ENCODE measurements at places on chromosomes 2 and 18. TPM values are rescaled to one million over a fixed set of nuclear protein-coding genes. Genes with fewer than 3 reads are reported as not detected.

Gene ALPP
- total RNA-seq: not detected

Gene ALS2
- total RNA-seq: 45.1 TPM

Gene ITPRID2
- total RNA-seq: 37.8 TPM

Gene OR6B2
- not detected for total RNA-seq

DNA sequence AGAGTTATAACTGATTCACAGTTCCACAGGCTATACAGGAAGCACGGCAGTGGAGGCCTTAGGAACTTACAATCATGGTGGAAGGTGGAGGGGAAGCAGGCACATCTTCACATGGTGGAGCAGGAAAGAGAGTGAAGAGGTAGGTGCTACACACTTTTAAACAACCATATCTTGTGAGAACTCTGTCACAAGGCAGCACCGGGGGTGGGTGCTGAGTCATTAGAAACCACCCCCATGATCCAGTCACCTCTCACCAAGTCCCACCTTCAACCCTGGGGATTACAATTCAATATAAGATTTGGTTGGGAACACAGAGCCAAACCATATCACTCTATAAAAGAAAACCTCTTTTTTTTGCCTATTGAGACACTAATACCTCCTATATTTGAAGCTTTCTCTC, 1108.5 kb upstream of the CDH2 start:
- H3K4me3 ChIP-seq: no peak overlapping the region
- no peaks in the 10 kb centered on the region for H3K27me3 ChIP-seq
- no peaks in the 10 kb centered on the region for H3K36me3 ChIP-seq
- no peak for DNase-seq
- no peaks in the 10 kb centered on the region for H3K4me1 ChIP-seq
- no peak overlapping the region for H3K27ac ChIP-seq

DNA sequence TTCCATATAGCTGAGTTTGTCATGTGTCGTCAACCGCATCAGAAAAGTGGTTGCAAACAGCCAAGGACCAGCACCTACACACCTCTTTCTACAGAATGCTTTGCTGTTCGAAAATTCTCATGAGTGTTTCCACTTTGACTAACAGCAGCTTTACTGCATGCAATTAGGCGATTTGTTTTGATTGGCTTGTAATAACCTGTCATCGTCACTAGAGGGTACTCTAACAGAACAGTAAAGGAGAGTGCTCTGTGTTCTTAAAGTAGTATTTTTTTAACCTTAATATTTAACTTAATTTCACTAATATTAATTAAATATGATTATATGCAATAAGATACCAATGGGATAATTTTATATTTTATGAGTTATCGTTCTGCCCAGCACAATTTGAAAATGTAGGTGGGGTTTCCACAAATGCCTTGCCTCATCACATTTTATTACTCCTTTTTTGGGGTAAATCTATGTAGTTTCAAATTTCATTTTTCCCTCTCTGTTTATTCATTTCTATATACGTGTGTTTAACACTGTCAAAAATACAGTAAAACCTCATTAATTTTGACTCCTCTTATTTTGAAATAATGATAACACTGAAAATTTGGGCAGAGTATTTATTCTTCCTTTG, 502.2 kb downstream of the NRXN1 start:
- no peak overlapping the region for H3K4me3 ChIP-seq
- H3K27me3 ChIP-seq: no peaks in the 10 kb centered on the region
- no peak for DNase-seq
- no peaks in the 10 kb centered on the region for H3K36me3 ChIP-seq
- H3K27ac ChIP-seq: no peak overlapping the region

GRCh38 chr2:186641807-186642321, 52.0 kb upstream of the FAM171B start:
- no peak overlapping the region for H3K27ac ChIP-seq
- H3K27me3 ChIP-seq: no peaks in the 10 kb centered on the region
- DNase-seq: peak; percentile 28
- H3K36me3 ChIP-seq: peaks cover 27% of the 10 kb centered on the region

Data from heart left ventricle (tissue), 16 donors.